ENCODE measurements at places on chromosomes 11 and 22. TPM values are rescaled to one million over a fixed set of nuclear protein-coding genes. Genes with fewer than 3 reads are reported as not detected.

- no peak for DNase-seq
Observed at GRCh38 chr11:45788887-45789286, 16.1 kb upstream of the SLC35C1 start.

HTR3A gene
- not detected for polyA plus RNA-seq

CARNS1 gene
- polyA plus RNA-seq: 0.03 TPM

GRCh38 chr11:69156235-69156639, 502 bp downstream of the SMIM38 start:
- no peak for DNase-seq

DNA sequence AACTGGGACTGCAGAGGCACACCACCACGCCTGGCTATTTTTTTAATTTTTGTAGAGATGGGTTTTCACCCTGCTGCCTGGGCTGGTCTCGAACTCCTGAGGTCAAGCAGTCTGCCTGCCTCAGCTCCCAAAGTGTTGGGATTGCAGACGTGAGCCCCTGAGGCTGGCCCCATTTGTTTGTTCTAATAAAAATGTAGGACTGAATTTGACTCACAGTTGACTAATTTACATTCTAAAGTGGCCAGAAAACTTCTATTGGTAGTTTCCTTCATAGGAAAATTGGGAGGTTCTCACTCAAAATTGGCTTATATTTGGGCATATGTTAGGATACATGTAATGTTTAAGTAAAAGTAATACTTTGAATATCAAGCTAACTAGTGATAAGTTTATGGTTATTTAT, 35.0 kb downstream of the PPFIA1 start:
- no peak for DNase-seq

KRTAP5-9 gene
- polyA plus RNA-seq: 0.06 TPM

CABP7 gene
- not detected for polyA plus RNA-seq

- no peak for DNase-seq
Observed at GRCh38 chr22:31449506-31449905, 40.1 kb downstream of the EIF4ENIF1 start.

DNA sequence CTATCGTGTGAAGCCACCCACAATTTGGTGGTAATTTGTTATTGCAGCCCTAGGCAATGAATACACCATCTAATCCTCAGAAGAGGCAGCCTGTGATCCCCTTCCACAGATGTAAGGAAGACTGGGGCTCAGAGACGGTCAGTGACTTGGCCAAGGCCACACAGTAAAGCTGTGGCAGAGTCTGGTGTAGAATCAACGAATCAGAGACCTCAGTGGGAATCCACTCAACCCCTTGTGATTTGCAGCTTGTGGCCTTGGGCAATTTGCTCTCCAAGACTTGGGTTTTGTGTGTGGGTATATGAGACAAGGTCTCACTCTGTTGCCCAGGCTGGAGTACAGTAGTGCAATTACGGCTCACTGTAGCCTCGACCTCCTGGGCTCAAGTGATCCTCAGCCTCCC, 1.9 kb downstream of the LGALS2 start:
- no peak for DNase-seq

DNA sequence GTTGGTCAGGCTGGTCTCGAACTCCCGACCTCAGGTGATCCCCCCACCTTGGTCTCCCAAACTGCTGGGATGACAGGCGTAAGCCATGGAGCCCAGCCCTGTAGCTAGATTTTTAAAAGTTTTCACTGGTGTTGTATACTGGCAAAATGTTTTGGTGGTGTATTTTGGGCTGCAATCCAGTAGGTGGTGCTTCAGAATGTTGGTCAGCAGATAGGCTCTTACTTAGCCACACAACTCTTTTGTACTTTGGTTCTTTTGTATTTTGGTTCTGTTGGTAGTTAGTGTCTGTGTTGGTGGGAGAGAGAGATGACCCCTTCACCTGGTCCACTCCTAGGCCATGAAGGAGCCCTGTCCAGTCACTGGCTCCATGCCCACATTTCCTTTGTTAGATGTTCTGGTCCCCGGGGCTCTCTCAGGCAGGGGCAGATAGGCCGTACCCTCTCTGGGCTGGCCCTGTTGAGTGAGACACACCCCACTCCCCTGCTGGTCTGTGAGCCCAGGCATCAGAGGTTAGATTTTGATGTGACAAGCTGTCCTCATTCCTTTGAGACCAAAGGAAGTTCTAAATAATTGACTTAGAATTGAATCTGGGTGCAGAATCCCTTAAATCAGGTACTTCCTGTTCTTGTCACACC, 123.8 kb downstream of the DDX10 start:
- peak; percentile 12 for DNase-seq

DNA sequence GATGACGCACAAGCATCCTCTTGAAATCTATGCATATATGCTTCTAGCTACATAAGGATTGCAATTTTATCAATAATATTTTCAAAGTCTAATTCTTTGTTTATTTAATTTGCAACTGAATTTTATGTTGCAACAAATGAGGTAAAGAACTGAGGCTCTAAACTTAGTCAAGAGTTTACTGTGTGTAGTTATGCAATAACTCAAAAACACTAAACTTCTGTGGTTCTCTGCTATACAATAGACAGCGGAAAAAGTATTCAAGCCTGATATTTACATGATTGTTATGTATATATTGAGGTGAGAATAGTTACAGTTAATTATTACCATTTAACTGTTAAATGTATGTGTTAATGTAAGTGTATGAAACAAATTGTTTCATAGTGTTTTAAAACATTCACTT, 32.9 kb downstream of the MSANTD4 start:
- DNase-seq: no peak

SLC22A12 gene
- polyA plus RNA-seq: not detected

DNA sequence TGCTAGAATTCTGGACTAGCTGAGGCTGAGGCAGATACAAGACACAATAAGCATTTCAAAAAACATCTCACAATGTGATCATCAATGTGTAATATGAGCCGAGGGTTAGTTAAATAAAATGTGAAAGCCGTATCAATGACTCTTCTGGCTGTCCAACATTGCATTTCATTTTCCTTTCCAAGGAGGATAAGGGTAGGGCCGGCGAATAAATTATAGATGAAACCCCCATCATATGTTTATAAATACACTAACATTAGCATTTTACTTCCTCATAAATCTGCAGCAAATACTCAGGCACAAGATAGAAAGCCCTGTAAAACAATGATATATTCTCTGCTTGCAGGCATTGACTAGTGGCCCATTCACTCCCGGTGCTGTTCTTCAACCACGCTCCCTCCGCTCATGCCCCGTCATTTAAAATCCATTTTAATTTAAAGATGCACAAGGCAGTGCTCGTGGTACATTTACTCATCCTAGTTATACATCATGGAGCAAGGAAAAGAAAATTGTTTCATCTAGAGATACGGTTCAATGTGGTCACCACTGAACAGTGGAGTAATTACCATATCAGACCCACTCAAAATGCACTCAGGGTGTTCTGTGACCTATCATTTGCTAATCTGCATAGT, 59.9 kb upstream of the RCN1 start:
- no peak for DNase-seq

APOBEC3B gene
- 21.6 TPM for polyA plus RNA-seq

GRCh38 chr11:48049036-48049435, 68.7 kb downstream of the PTPRJ start:
- DNase-seq: no peak

GRCh38 chr22:44815099-44816070, 63.0 kb downstream of the ARHGAP8 start:
- no peak for DNase-seq

GRCh38 chr22:20011993-20012740, 4.5 kb downstream of the ARVCF start:
- no peak for DNase-seq

Data from mammary epithelial cell (primary cell).